Mucosa of gallbladder (tissue), 1 donor: ENCODE measurements at places on chromosomes 2 and 18. TPM values are rescaled to one million over a fixed set of nuclear protein-coding genes. Genes with fewer than 3 reads are reported as not detected.

- no peak for DNase-seq
Observed at GRCh38 chr2:10398496-10398895, 49.6 kb downstream of the ODC1 start.

DNA sequence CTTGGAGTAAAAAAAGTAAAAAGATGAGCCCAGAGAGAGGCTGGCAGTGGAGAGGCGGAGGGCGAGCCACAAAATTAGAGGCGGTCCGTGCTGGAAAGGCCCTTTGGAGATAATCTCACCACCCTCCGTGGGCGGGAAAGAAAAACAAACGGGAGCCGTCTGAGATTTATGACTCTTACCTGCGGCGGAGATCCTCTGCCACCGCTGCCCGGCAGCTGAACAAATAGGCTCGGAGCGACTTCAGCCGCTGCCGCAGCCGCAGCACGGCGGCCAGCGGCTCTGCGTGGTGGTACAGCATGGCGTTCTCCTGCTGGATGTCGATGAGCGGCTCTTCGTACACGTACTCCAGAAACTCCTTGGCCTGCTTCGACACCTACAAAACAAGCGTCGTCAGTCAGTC is 94.6 kb downstream of the PLEKHM3 start:
- no peak for DNase-seq

DNA sequence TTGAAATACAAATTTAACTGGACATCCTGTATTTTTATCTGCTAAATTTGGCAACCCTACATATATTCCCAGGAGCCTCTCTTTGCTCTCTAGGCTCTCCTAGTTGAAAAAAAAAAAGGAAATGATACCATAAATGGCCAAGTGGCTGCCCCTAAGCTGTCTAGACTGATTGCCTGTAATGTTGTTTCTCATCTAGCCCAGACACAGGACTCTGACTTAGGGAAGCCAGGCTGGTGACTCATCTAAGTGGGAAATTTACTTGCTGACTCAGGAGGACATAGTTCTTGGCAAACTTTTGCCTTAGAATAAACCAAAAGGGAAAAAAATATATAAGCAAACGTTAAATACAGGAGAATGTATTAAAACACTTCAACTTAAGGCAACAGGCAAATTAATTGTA is 14.6 kb upstream of the ITGAV start:
- peak; percentile 61 for DNase-seq

- DNase-seq = peak; percentile 6
Observed at GRCh38 chr2:72993147-72993932, 76.0 kb downstream of the EMX1 start.

DNA sequence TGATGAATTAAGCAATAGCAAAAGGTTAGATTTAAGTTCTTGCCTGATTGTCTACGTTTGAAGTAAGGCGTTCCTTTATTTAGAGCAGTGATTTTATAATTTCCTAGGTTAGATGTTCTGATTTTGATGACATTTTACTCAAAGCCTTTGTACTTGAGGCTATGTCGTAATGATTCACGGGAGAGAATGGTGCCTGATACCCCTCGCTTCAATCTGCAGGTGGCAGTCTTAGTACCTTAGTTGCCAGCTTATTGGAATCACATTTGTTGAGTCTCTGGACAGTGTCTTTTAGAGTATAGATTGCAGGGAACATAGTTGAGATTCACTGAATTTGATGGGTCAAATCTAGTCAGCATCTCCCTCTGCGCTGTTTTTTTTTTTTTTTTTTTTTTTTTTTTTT is 89.5 kb downstream of the BIRC6 start:
- no peak for DNase-seq

Gene ABCB11
- 0.23 TPM for total RNA-seq

Gene DSG4
- not detected for total RNA-seq
